Activated CD4-positive, alpha-beta T cell treated with anti-CD3 and anti-CD28 coated beads, Interleukin-2, amount 10 ng/mL, durations not matched to agents 24 days and 14 days (primary cell): ENCODE measurements at places on chromosomes 5 and 9. TPM values are rescaled to one million over a fixed set of nuclear protein-coding genes. Genes with fewer than 3 reads are reported as not detected.

Gene SPATA9
- total RNA-seq: not detected in 2 replicates

- H3K27ac ChIP-seq: no peak overlapping the region
- no peaks in the 10 kb centered on the region for H3K4me1 ChIP-seq
- H3K27me3 ChIP-seq: peaks cover 11% of the 10 kb centered on the region
- H3K36me3 ChIP-seq: no peaks in the 10 kb centered on the region
Observed at GRCh38 chr5:90366948-90367347, 42.6 kb downstream of the CETN3 start.

- no peak for DNase-seq
- peaks cover 3% of the 10 kb centered on the region for H3K36me3 ChIP-seq
- H3K4me1 ChIP-seq: peaks cover 11% of the 10 kb centered on the region
- no peaks in the 10 kb centered on the region for H3K27me3 ChIP-seq
- H3K4me3 ChIP-seq: no peak overlapping the region
- H3K27ac ChIP-seq: no peak overlapping the region
Observed at GRCh38 chr5:36928947-36929346, 52.4 kb downstream of the NIPBL start.

Gene DOCK2
- total RNA-seq: 206 and 215 TPM in 2 replicates

DNA sequence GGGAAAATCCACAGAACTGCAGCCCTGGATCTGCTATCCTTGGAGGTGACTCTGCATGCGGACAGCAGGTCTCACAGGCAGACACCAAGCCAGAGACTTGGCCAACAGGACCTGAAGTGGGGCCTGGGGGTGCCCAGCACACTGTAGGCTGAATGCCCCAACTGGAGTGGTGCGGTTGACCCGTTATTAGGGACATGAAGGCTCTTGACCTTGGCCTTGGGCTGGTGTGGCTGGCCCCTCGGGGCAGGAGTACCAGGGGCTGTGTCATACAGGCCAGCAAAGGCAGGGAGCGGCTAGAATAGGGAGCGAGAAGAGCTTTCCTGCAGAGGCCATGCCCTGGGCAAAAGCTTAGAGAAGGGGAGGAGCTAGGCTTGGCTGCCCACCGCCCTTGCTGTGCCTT lies 153.2 kb upstream of the MVB12B start:
- H3K27me3 ChIP-seq: peaks cover 19% of the 10 kb centered on the region
- H3K27ac ChIP-seq: no peak overlapping the region
- no peaks in the 10 kb centered on the region for H3K36me3 ChIP-seq
- peak; percentile 24 for DNase-seq
- H3K4me1 ChIP-seq: no peaks in the 10 kb centered on the region
- no peak overlapping the region for H3K4me3 ChIP-seq

Gene IL13
- 231 and 239 TPM in 2 replicates for total RNA-seq

Gene CDC25C
- 6.7 and 7.9 TPM in 2 replicates for total RNA-seq
